ENCODE measurements at places on chromosomes 13 and 19.

GRCh38 chr19:52516191-52516590 is 11.3 kb upstream of the ZNF808 start:
- no peak for DNase-seq

- DNase-seq: no peak
Observed at GRCh38 chr19:46979126-46980105, 40.2 kb upstream of the NPAS1 start.

DNA sequence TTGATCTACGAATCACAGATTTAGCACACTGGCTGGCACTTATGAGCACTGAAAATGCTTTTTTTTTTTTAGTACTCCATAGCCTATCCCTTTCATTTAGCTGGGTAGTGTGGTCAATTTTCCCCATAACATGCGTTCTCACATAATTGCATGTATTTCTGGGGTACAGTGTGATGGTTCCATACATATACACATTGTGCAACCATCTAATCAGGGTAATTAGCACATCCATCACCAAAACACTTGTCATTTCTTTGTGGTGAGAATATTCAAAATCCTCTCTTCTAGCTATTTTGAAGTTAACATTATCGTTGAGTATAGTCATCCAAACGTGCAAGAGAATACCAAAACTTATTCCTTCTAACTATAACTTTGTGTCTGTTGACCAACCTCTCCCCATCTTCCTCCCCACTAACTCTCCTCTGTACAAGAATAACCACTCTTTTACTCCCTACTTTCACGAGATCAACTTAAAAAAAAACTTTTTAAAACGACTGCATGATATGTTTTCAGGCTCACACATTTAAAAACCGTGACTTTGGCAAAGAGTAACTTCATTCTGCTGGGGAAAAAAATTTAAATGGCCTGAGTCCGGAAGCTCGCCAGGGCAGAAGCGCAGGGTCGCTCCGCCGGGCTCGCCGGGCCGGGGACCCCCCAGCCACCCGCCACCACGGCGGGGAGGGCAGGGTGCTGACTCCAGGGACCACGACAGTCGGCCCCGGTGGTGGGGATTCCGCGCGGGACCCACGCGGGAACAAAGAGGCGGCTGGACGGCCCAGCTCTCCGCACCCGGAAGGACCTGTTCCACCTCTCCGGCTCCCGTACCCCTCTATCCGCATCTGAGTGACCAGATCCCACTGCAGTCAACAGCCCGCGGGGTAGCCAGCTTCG is 868 bp upstream of the UBAC2 start:
- no peak for DNase-seq

- no peak for DNase-seq
Observed at GRCh38 chr13:99066219-99066618, 88.4 kb upstream of the DOCK9 start.

DNA sequence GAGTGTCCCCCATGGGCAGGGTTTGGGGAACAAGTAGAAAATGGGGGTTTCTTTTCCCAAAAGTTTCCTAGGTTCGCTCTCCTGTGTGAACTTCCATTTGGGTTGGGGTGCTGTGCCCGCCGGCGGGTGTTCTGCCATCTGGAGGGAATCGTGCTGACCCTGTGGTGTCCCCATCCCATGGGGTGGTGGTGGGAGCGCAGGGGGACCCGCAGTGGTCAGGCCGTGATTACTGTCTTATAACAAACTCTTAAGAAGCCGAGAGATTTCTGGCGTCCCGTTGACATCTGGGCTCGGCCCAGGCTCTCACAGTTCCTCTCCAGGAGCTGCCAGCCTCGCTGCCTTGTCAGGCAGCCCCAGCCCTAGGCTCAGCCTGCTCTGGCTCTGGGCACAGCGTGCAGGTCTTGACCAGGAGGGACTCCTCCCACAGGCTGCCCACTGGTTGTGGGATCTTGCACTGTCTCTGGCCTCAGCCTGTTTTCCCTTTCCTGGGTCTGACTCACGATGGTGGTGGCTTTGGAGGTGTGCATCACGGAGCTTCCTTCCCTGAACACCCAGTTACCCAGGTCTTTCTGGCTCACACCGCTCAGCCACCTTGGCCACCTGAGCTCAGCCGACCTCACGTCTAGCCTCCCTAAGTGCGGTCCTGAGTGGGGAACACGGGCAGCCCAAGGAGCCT is 34.5 kb downstream of the PLEKHJ1 start:
- DNase-seq: no peak

DNA sequence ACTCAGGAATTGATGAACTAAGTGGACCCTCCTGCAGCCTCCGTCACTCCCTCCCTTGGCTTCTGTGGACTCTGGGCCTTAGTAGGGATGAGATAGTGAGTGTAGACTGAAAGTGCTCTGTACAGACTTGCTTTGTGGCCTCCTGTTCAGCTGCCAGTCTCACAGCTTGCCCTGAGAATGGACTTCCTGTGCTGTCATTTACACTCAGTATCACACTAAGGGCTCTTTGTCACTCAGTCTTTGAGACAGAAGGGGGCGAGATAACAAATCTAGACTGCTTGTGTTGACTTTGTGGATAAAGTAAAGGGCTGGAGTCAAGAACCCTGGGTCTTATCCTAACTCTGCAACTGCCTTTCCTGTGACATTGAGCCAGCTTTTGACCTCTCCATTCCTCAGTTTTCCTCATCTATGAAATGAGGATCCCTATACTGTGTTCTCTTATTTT is 21.0 kb upstream of the SPRY2 start:
- peak; percentile 9 for DNase-seq

GRCh38 chr13:69585656-69586055 is 522.0 kb upstream of the ATXN8OS start:
- DNase-seq: no peak

DNA sequence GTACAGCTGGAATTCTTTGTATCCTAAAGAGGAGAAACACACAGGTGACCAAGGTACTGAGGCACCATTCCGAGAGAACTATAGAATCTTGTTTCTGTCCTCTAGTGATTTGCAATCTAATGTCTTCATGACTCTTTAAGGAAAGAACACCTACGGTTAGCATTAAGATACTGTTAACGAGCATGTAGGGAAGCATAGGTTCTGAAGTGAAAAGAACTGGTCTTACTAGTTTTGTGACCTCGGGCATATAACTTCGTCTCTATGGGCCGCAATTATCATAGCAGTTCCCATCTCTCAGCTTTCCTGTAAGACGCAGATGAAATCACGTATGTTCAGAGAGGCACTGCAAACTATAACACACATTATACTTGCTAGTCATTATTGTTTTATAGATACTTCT is 193.0 kb upstream of the NBEA start:
- no peak for DNase-seq

GRCh38 chr13:111792956-111793355 is 274.0 kb upstream of the SOX1 start:
- DNase-seq: no peak

- DNase-seq: no peak
Observed at GRCh38 chr19:31913103-31913661, 432.2 kb upstream of the ZNF507 start.

DNA sequence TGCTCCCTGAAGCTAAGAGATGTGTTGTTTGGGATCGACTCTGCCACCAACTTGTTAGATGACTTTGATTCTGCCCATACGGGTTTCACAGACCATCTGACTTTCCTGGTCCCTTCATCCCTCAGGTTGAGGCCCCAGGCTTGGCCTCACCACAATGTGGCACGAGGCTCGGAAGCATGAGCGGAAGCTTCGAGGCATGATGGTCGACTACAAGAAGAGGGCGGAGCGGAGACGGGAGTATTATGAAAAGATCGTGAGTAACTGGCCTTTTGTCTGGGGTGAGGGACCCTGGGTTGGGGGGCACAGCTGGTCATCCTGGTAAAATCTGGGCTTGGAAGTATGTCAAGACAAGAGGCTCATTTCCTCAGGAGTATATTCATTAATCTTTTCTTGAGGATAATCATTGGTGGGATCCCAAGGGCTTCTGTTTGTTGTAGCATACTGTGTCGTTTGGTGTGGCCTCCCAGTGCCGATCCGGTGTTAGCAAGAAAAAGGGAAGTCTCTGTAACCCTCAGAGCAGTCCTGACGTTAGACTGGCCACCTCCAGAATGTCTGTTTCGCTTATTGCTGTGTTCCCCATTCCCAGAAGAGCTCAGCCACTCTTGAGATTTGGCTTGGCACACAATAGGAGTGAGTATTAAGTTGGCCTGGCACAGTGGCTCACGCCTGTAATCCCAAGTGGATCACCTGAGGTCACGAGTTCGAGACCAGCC is 1.4 kb downstream of the CLASRP start:
- DNase-seq: no peak

- no peak for DNase-seq
Observed at GRCh38 chr19:56071151-56071550, 49.9 kb downstream of the ZNF787 start.

GRCh38 chr19:57363688-57364181 is 384 bp downstream of the TRAPPC2B start:
- no peak for DNase-seq

- no peak for DNase-seq
Observed at GRCh38 chr19:2686360-2686759, 16.1 kb downstream of the GNG7 start.

- DNase-seq: no peak
Observed at GRCh38 chr13:102197193-102197592, 204.7 kb downstream of the FGF14 start.

DNA sequence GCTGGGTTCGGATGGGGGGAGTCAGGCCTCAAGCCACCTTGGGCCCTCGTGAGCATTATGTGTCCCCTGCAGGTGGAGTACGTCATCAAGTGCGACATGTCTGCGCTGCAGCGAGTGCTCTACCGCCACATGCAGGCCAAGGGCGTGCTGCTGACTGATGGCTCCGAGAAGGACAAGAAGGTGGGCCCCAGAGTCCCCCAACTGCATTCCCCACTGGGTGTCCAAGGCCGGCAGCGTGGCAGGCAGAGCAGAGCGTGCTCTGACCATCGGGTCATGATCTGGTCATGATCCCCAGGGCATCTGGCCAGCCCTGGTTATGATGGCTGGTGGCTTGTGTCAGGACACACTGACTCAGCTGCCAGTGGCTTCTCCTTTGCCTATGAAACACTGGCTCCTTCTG is 63.4 kb downstream of the SMARCA4 start:
- no peak for DNase-seq

DNA sequence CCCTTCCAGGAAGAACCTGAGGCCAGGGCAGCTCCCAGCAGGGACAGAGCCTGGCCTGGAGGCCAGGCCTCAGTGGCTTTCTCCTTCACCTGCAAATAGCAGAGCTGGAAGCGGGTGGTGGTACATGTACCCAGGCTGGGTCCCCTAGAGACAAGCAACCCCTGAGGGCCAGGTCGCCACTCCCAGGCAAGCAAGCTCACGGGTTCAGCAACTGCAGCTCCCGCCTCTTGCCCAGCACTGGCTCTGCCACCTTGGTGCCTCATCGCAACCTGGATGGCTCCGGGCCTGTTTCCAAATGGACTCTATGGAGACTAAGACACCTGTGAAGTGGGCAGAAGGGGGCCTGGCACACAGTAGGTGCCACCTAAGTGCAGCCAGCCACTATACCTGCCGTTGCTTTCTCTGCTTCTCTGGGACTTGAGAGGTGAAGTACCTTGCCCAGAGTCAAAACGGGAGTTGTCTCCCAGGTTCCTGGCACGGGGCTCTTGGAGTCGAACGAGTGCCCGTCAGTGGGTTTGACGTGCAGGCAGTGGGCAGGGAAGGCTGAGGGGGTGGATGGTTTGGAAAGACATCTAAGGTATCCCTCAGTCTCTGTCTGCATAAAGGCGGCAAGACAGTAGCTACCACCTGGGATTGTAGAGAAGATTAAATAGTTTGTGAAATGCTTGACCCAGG is 2.4 kb upstream of the PLPP2 start:
- DNase-seq: no peak

DNA sequence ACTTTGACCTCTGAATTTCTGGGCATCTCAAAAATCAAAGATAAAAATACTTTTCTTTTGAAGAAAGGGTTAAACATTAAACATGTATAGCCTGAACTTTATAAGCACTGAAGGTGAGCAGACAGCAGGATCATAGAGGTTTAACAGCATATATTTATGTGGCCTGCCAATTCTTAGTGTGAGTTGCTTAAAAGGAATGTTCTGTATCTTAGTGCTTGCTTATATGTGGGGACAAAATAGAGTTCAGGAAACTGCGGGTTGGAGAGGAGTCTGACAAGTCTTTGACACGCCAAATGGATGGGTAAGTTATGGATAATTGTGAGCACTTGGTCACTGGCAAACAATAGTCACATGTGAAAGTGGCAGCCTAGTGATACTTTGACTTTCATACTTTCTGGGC is 1419.4 kb upstream of the SPRY2 start:
- no peak for DNase-seq

- no peak for DNase-seq
Observed at GRCh38 chr19:57672466-57672865, 3.7 kb downstream of the ZSCAN4 start.

DNA sequence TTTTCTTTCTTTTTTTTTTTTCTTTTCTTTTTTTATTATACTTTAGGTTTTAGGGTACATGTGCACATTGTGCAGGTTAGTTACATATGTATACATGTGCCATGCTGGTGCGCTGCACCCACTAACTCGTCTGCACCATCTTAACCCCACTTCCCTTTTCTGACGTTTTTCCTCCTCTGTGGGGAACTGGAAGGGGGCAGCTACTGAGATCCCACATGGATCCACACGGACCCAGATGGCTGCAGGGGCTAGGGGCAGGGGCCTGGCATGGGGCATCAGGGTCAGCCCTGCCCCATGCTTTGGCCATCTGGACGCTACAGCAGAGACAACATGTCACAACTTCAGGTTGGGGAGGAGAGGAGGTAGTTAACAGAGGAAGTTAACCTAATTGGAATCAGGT is 54.3 kb downstream of the RUBCNL start:
- no peak for DNase-seq

DNA sequence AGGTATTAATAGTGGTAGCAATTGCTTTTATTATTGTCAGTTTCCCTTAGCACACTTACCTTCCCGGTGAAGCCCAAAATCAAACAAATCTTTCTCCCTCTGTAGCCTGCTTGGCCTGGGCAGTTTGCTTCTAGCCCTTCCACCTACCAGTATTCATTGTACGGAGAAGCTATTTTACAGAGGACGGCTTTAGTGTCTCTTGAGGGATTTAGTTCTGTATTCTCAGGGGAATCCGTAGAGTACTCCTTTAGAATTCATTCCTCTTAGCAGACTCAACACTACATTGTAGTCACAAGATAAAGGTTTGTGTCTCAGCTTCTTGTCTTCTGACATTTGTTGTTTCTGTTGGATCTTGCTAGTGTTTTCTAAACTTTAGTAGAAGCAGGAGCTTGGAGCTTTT is 24.1 kb upstream of the WTIP start:
- no peak for DNase-seq

- DNase-seq: no peak
Observed at GRCh38 chr19:7883796-7884570, 4.3 kb upstream of the LRRC8E start.

GRCh38 chr19:45528149-45528743 is 21.0 kb downstream of the VASP start:
- DNase-seq: no peak

GRCh38 chr19:15588265-15588664 is 26.8 kb upstream of the CYP4F8 start:
- DNase-seq: no peak

Measured in hippocampal formation (tissue), 2 donors.